ENCODE measurements at places on chromosomes 1 and 21.

GRCh38 chr1:93349231-93350135 lies 3.8 kb downstream of the DR1 start:
- no peak for DNase-seq

GRCh38 chr1:164564378-164564777 lies 5.4 kb downstream of the PBX1 start:
- no peak for DNase-seq

GRCh38 chr1:23634840-23635651 lies 56.6 kb upstream of the RPL11 start:
- no peak for DNase-seq

GRCh38 chr1:230917284-230918135 lies 49.2 kb upstream of the C1orf198 start:
- no peak for DNase-seq

DNA sequence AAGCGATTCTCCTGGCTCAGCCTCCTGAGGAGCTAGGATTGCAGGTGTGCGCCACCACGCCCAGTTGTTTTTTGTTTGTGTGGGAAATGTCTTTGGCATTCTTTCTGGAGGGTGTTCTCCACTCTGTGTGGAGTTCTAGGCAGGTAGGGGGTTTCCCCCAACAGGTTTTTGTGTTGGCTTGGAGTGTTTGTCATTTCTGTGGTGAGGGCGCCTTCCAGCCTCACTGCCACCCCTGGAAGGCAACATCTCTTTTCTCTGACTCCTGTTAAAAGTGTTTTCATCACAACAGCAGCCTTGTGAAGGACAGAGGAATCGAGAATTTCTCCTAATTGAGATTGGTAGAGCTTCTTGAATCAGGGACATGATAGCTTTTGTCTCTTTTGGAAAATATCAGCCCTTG lies 69.7 kb downstream of the PRKCZ start:
- no peak for DNase-seq

DNA sequence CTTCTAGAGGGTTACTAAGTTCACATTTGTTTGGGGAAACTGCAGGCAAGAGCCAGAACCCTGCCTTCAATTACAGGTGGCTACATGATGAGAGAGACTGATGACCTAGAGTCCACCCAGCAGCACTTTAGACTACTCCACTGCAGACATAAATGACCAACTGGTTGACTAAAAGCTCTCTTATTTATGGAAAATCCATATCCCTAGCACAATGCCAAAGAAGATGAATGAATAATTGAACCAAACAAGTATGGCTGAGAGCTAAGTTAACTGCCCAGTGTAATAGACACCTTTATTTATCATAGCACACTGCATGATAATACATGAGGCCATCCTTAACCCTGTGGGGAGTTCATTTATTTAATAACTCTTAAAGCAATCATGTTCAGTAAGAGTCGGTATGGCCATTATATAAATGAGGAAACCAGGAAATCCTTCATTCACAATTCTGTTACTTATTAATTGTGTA lies 60.4 kb downstream of the IL12RB2 start:
- DNase-seq = no peak

DNA sequence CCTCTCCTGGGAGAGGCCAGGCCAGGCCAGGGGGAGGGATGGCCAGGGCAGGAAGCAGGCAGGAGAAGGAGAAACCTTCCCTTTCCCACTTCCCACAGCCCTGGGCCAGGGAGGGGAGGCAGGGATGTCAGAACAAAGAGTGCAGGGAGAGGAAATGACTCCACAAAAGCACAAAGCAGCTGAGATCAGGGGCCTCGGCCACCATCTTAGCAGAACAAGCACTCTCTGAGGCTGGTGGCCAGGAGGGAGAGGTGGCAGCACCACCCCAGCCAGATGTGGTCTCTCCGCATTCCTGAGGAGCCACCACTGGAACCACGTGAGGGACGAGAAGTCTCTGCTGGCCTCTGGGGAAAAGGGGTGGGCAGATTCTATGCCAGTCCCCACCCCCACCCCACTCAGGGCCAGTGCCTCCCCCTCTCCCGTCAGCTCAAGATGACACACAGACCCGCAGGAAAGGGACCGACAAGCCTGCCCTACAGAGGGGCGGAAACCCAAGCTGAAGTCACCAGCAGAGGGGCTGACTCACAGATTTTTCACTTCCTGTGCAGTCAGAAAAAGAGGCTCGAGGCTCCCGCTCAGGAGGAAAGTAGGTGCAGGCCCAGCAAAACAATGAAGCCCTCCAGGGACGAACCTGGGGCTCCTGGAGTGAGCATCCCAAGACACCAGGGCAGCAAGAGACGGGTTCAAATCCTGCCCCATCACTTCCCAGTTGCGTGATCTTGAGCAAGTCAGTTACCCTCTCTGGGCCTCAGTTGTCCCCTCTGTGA lies 24.1 kb upstream of the ALDH4A1 start:
- no peak for DNase-seq

GRCh38 chr1:28416509-28417194 lies 47.1 kb downstream of the PHACTR4 start:
- DNase-seq = no peak

DNA sequence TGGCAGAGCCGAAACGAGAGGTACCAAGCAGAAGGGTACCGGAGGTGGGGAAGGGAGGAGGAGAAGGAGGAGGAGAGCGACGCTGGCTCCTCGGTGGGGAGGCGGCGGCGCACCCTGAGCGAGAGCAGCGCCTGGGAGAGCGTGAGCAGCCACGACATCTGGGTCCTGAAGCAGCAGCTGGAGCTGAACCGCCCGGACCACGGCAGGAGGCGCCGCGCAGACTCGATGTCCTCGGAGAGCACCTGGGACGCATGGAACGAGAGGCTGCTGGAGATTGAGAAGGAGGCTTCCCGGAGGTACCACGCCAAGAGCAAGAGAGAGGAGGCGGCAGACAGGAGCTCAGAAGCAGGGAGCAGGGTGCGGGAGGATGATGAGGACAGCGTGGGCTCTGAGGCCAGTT lies 32.4 kb downstream of the STYXL2 start:
- DNase-seq = no peak

DNA sequence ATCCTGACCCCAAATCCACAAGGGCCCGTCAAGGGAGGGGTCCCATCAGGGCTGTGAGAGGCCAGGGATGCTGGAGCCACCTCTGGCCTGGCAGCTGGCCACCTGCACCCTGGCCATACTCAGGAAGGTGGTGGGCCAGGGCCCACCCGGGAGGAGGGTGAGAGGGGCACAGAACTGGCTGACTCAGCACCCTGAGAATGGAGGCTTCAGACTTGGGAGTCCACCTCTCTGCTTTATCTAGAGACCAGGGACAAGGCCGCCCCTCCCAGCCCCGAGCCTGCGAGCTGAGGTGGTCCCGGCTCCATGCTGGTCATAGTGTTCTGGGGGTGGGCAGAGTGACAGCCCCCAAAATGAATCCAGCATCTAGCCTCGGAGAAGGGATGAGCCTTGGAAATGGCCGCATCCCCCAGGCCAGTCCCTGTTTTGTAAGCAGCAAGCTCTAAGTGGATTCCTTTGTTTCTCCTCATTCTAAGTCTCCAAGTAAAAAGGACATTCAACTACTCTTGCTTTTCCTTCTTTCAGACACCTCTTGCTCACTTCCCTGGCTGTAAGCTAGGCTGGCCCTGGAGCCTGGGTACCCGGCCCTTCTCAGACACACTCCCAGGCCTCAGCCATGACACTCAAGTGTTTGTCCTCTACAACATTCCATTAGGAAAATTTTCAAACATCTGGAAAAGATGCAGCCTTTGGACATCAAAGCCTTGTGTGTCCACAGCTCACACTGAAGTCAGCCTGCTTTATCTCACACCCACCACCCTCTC lies 12.3 kb downstream of the WNT3A start:
- peak; percentile 78 for DNase-seq

GRCh38 chr1:186375929-186376319 lies 286 bp downstream of the ODR4 start:
- no peak for DNase-seq

GRCh38 chr1:219383281-219383680 lies 209.6 kb downstream of the LYPLAL1 start:
- DNase-seq = no peak

GRCh38 chr1:176338877-176339276 lies 124.1 kb upstream of the PAPPA2 start:
- DNase-seq = no peak

DNA sequence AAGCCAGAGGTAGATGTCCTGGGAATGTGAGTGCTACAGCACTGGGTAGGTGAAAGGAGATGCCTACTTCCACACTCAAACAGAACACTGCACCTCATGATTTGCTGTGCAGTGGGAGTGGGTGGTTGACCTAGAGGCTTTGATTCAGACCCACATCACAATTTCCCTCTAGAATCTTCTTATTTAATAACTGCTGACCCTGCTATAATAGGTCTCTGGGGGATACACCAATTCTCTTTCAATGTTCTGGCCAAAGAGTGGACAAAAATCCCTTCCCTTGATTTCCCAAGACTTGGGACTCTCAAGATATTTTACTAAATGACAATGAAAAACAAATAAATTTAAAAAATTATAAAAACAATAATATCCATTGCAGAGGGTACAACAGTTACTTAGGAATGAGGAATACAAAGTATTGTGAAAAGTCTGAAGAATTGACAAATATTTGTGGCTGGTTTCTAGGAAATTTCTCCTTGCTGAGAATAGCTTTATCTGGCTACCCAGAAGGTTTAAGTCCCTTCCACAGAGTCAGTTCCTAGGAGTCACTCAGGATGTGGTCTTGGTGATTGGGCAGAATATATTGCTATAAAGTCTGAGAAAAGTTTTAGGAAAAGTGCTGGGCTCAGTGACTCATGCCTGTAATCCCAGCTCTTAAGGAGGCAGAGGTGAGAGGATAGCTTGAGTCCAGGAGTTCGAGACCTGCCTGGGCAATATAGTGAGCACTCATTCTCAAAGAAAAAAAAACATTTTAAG lies 2.4 kb upstream of the FCGR2A start:
- no peak for DNase-seq

GRCh38 chr1:17922833-17923232 lies 167.7 kb downstream of the ACTL8 start:
- peak; percentile 59 for DNase-seq

- DNase-seq = no peak
Observed at GRCh38 chr1:201016943-201017827, 6.3 kb downstream of the KIF21B start.

DNA sequence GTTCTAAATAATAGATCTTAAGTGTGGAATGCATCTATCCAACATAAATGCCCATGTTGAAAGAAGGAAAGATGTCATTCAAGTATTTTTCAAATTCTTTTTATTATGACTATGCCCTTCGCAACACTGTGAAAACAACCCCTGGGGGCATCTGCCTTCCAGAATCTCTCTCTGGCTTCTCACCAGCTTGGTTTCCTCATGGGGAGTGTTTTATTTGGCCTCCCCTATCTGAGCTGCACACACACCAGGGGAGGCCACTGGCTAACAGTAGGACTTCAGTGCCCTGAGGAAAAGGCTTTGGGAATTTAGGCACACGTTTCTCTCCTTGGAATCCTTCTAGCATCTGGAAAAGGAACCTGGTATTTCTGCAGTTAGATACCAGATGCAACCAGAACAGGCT lies 130.6 kb downstream of the EDEM3 start:
- DNase-seq = no peak

DNA sequence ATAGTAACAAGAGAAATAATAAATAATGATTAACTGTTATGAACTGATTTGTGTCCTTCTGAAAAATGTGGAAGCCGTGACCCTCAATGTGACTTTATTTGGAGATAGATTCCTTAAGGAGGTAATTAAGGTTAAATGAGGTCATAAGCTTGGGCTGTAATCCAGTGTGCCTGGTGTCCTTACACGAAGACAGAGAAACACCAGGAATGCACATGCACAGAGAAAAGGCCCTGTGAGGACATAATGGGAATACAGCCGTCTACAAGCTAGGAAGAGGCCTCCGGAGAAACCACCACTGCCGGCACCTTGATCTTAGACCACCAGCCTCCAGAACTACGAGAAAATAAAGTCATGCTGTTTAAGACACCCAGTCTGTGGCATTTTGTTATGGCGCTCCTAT lies 215.9 kb downstream of the NEGR1 start:
- DNase-seq = no peak

GRCh38 chr1:207672522-207673130 lies 27.7 kb downstream of the CR1L start:
- DNase-seq = no peak

GRCh38 chr1:151594143-151594625 lies 17.7 kb upstream of the SNX27 start:
- no peak for DNase-seq

GRCh38 chr21:45279446-45280177 lies 8.1 kb downstream of the POFUT2 start:
- peak; percentile 69 for DNase-seq

DNA sequence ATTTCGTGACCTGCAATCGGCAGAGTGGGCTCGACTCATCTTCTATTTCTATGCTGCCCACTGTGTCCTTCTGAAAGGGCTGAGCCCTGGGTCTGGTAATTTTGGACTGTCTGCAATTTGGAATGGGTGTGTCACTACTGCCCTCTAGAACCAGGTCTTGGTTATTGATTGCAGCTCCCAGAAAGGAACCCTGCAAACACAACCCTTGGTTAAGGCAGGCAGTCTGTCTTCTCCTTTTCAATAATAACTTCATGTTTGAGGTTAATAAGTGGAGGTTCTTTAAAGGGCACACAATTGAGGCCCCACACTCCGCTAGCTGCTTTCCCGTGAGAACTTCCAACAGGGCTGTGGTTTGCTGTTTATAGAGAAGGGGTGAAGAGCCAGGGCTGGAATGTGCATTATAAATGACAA lies 79.9 kb upstream of the LYST start:
- DNase-seq = no peak

- DNase-seq = no peak
Observed at GRCh38 chr1:34898330-34898761, 31.1 kb downstream of the DLGAP3 start.

GRCh38 chr1:214329470-214330220 lies 48.7 kb downstream of the SMYD2 start:
- no peak for DNase-seq

DNA sequence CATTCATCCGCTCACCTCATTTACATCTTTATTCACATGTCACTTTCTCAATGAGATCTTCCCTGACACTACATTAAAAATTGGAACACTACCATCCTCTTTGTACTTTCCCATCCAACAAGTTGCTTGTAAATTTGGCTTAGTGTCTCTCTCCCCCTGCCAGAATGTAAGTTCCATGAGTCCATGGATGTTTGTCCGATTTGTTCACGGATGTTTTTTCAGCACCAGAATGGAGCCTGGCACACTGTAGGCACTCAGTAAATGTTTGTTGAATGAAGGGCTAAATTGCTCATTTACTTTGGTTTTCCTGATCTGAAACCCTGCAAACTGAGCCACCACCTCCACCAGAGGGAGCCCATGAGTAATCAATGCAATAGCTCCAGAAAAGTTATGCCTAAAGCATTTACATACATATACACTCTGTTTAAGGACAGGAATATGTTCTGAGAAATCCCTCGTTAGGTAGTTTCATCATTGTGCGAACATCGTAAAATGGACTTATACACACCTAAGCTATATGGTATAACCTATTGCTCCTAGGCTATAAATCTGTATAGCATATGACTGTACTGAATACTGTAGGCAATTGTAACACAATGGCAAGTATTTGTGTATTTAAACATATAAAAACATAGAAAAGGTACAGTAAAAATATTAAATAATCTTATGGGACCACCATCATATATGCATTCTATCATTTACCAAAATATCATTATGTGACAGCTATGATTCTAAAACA lies 2.8 kb upstream of the EYA3 start:
- DNase-seq = no peak

GRCh38 chr1:53085405-53085804 lies 23.4 kb downstream of the PODN start:
- no peak for DNase-seq

- DNase-seq = no peak
Observed at GRCh38 chr1:21861602-21862429, 49.8 kb downstream of the LDLRAD2 start.
